Dorsolateral prefrontal cortex (tissue), 122 donors: ENCODE measurements at places on chromosomes 11 and 22. TPM values are rescaled to one million over a fixed set of nuclear protein-coding genes. Genes with fewer than 3 reads are reported as not detected.

DNA sequence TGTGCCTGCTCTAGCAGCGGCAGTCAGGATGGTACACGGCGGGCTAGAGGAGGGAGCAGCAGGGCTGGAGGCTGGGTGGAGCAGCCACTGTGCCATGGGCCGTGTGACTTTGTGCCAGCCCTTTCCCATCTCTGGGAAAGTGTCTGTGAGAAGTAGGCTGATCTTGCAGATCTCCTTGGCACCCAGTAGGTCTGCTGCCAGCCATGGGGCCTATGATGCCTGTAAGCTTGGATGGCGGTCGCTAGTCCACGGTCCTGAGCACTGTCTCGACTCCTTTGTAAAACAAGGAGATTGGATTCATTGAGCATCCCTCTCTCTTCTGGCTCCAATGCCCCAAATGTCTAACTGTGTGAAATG, 22.6 kb downstream of the AMPD3 start:
- no peak for DNase-seq

The OMP gene
- 1.4 TPM for total RNA-seq

DNA sequence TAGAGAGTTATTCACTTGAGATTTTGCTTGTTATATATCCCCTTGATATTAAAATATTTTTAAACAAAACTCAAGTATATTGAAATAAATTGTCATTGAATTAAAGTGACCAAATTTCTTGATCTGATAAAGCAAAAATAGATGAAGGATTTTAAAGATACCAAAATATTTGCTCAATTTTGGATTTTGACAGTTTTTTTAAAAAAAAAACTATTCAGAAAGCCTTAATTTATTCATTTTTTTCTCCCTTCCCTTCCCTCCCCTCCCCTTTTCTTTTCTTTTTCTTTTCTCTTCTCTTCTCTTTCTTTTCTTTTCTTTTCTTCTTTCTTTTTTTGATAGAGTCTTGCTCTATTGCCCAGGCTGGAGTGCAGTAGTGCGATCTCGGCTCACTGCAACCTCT, 163.7 kb downstream of the DYNC2H1 start:
- DNase-seq = no peak

GRCh38 chr22:19178065-19178656, 375 bp downstream of the SLC25A1 start:
- peak; percentile 33 for DNase-seq
